ENCODE measurements at places on chromosomes 6 and 20.

- no peak for DNase-seq
Measured at GRCh38 chr20:18974660-18975059, 161.1 kb downstream of the SCP2D1 start.

- DNase-seq: no peak
Measured at GRCh38 chr6:1596088-1596852, 13.4 kb upstream of the FOXC1 start.

DNA sequence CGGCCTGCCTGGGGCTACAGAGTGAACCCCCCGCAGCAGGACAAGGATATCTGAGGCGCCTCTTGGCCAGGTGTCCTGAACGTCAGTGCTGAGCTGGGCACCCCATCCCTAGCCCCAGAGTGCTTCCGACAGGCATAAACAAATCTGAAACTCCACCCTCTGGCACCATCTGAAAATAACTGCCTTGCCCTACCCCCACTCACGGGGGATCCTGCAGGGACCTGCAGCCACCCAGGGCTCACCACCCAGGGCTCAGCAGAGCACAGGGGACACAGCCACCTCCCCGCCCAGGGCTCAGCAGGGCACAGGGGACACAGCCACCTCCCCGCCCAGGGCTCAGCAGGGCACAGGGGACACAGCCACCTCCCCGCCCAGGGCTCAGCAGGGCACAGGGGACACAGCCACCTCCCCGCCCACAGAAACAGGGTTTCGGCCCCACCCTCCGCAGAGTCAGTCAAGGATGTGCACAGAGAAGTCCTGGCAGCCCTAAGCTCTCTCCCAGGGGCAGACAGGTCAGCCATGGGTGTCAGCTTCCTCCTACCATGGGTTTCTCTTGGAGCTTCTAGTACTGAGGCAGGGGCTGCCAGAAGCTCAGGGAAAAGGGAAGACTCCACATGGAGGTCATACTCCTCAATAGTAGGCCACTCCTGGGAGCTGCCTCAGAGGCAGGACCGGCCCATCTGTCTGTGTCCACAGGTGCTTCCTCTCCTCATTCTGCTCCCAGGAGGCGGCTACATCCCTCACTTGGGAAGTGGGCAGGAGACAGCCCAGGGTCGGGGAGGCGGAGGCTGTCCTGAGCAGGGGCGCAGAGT is 4.6 kb downstream of the UCKL1 start:
- no peak for DNase-seq

DNA sequence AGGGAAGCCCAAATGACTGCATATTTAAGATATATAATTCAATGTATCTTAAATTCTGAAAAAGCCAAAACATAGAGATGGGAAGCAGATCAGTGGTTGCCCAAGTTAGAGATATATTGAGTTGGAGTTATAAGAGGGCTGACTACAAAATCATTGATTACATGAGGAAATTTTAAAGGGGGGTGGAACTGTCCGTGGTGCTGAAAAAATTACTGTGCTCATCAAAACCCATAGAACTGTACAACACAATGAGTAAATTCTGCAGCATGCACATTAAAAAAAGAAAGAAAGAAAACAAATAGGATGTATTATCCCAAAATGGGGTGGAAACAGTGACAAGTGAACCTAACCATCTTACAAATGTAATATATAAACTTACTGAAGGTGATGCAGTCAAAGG is 100.9 kb downstream of the FUT9 start:
- no peak for DNase-seq

GRCh38 chr6:127918506-127919427 is 17.9 kb upstream of the THEMIS start:
- no peak for DNase-seq

- no peak for DNase-seq
Measured at GRCh38 chr20:54668271-54669039, 193.1 kb downstream of the DOK5 start.

- DNase-seq: no peak
Measured at GRCh38 chr20:18360635-18361034, 72.3 kb downstream of the ZNF133 start.

- DNase-seq: no peak
Measured at GRCh38 chr6:2127484-2127911, 117.9 kb downstream of the GMDS start.

GRCh38 chr6:128204616-128205015 is 303.8 kb upstream of the THEMIS start:
- peak; percentile 58 for DNase-seq

- no peak for DNase-seq
Measured at GRCh38 chr6:123967905-123968304, 164.2 kb downstream of the NKAIN2 start.

GRCh38 chr20:48298851-48299484 is 513.7 kb upstream of the SULF2 start:
- DNase-seq: peak; percentile 84

DNA sequence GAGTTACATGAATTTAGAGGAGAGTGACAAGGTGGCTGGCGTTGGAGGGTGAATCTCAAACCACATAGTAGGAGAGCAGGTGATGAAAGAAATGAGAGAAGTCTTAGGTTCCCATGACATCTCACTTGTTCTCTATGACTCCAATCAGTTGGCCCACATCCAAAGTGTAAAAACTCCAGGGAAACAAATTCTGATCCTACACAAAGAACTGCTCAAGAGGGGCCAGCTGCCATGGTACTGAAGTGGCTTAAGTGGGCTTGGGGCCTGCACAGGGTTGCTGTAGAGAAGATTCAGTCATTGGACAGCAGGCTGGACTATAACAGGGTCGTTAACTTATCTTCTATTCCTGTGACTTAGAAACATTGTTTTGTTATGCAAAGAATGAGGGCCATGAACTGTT is 7.6 kb upstream of the ADGRF4 start:
- no peak for DNase-seq

- DNase-seq: no peak
Measured at GRCh38 chr6:12436224-12436623, 146.1 kb downstream of the EDN1 start.
